Activated CD4-positive, alpha-beta T cell treated with anti-CD3 and anti-CD28 coated beads, Interleukin-2, amount 10 ng/mL, durations not matched to agents 7 days and 5 days (primary cell): ENCODE measurements at places on chromosomes 16 and 17. TPM values are rescaled to one million over a fixed set of nuclear protein-coding genes. Genes with fewer than 3 reads are reported as not detected.

The MPP3 gene
- not detected for total RNA-seq

The TBKBP1 gene
- 2.5 TPM for total RNA-seq

The XYLT1 gene
- total RNA-seq: 50.1 TPM

GRCh38 chr16:85982563-85982939 lies 83.6 kb downstream of the IRF8 start:
- DNase-seq: no peak

DNA sequence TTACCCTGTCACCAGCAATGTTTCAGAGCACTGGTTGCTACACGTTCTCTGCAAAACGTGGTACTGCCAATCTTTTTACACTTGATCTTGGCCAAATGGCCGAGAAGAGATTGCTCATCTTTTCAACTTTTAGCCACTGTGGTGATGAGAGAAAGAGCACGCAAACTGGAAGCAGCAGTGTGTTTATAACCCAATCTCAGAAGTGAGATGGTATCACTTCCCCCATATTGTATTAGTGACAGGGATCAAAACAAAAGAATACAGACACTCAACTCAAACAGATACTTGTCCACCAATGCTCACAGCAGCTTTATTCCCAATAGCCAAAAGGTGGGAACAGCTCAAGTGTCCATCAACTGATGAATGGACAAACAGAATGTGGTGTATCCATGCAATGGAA lies 72.1 kb upstream of the FA2H start:
- no peak for DNase-seq

DNA sequence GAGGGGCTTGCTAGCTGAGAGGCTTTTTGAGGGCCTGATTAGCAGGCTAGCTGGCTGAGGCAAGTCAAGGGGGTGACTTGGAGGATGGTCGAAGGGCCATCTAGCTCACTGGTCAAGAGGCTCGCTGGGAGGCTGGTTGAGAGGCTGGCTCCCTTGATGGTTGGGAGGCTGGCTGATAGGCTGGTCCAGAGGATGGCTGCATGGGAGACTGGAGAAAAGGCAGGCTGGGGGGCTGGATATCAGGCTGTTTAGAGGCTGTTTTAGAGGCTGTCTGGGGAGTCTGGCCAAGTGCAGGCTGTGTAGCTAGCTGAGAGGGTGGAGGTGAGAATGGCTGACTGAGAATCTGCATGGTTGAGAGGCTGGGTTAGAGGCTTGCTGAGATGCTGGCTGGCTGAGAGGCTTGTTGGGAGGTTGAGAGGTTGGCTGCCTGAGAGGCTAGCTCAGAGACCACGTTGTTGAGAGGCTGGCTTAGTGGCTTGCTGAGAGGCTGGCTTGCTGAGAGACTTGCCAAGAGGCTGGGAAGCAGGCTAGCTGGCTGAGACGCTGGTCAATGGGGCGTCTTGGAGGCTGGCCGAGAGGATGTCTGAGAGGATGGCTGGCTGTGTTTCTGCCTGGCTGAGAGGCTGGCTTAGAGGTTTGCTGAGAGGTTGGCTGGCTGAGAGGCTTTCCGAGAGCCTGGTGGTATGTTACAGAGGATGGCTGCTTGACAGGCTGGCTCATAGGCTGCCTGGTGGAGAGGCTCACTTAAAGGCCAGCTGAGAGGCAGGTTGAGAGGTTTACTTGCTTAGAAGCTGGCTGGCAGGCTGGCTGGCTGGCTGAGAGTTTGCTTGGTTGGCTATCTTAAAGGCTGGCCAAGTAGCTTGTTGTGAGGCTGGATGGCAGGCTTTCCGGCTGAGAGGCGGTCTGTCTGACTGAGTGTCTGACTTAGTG lies 36.6 kb upstream of the ACSM2B start:
- DNase-seq: no peak
